ENCODE measurements at places on chromosomes 5 and 9.

GRCh38 chr9:96217754-96218693 is 84.0 kb downstream of the HSD17B3 start:
- DNase-seq, result peak; percentile 68

GRCh38 chr5:150173161-150173560 is 6.6 kb downstream of the CDX1 start:
- no peak for DNase-seq

DNA sequence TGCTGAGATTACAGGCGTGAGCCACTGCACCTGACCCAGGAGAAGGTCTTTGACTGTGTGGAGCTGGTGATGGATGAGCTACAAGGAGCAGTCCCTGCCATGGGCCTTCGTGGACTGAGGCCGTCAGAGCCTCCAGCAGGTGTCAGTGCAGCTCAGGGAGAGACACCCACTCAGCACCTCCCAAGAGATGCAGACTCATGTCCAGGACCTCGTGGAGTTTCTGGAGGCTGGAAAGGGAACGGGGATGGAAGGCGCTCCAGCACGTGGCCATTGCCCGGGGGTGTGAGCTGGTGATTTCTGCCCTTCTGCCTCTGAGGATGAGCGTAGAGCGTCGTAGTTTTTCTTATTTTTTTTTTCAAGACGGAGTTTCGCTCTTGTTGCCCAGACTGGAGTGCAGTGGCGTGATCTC is 9.5 kb downstream of the TOR4A start:
- DNase-seq, result peak; percentile 25

- no peak for DNase-seq
These were observed 25.6 kb upstream of the HAND1 start for GRCh38 chr5:154503698-154504039.

- DNase-seq, result no peak
These were observed 96.4 kb upstream of the SPRY4 start for GRCh38 chr5:142421228-142421617.
